ENCODE measurements at places on chromosomes 16 and 17.

GRCh38 chr17:83109793-83110645 lies 30.6 kb downstream of the METRNL start:
- no peak for DNase-seq

GRCh38 chr16:732936-733335 lies 6.0 kb downstream of the HAGHL start:
- DNase-seq, result no peak

DNA sequence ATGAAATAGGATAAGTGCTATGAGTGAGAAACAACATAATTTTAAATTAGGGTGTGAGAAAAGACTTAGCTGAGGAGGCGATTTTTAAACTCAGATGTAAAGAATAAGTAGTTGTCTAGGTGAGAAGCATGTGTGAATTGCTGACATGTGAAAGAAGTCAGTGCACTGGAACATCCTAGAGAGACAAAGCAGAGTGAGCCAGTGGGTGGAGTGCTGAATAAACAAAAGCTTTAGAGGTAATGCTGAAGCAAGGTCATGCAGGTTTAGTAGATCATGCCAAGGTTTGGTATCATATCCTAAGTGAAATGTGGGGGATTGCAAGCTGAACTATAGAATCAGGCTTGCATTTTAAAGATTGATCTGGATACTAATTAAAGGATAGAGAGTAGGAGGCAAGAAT lies 89.4 kb downstream of the KIF2B start:
- DNase-seq, result no peak

DNA sequence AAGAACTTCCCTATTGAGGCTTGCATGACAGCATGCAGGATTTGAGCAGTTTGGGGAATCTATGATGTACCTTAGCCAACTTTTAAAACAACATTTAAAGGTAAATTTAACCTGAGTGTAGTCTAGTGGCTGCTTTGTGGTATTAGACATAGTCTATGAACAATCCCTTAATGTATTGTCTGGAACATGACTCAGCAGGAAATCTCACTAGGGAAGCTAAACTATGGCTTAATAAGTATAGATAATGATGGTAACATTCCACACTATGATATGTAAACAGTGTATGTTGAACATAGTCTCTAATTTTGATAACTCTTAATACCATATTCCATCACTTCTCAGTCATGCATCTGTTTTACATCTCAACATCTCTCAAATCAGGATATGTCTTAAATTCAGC lies 52.1 kb upstream of the SLC12A3 start:
- no peak for DNase-seq

DNA sequence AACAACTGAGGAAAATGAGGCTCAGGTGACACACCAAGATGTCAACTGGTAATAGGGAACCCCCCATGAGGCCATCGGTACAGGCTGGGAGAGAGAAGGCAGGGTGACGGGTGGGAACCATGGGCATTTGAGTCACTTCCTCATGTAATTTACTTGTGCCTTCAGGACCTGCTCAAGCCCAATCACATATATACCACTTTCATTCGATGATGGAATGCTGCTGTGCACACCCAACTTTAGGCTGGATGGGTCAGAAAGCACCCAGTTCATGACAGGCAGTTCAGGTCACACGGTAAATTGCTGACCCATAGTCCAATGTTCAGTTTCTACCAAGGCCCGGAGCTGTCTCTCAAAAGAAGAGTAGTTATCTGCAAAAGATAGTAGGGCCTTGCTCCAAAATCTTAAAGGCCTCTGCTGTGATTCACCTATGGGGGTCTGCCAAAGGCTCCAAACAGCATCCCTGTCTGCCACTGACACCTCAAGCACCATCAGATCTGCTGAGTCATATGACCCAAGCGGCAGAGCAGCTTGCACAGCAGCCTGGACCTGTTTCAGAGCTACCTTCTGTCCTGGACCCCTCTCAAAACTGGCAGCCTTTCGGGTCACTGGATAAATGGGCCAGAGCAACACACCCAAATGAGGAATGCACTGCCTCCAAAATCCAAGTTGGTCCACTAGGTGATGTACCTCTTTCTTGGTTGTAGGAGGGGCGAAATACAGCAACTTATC lies 24.7 kb downstream of the ZZEF1 start:
- no peak for DNase-seq

- no peak for DNase-seq
Observed at GRCh38 chr17:41151525-41151924, 1.9 kb upstream of the KRTAP4-5 start.

- no peak for DNase-seq
Observed at GRCh38 chr17:48528936-48529682, 1.7 kb downstream of the HOXB1 start.

DNA sequence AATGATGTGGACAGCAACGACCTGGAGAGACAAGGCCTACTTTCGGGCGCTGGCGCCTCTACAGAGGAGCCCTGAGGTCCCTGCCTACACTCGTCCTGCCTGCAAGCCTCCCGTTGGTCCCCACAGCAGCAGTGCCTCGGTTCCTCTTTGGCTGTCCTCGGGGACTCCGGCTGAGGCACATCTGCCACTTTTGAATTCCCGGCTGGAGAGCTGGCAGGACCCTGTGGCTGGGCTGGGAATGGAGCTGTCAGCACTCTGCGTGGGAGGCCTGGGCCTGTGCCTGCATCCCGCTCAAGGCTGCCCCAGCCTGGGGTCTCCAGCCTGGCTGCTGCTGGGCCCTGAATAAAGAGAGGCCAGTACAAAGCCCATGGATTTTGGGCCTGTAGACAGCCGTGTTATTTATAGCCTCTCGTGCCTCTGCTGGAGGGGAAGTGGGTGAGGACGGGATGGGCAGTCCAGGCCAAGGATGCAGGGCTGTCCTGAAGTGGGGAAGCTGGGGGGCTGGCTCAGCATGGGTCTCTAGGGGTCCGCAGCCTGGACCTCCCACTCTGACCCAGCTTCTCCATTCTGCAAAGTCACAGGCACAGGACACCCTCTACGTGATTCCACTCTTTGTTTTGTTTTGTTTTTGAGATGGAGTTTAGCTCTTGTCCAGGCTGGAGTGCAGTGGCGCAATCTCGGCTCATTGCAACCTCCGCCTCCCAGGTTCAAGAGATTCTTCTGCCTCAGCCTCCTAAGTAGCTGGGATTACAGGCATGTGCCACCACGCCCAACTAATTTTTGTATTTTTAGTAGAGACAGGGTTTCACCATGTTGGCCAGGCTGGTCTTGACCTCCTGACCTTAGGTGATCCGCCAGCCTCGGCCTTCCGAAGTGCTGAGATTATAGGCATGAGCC lies 10.6 kb upstream of the SPNS2 start:
- DNase-seq, result no peak

Measured in GDM1 (cell line).